ENCODE measurements at places on chromosomes 6 and 20.

- H3K4me3 ChIP-seq = no peak overlapping the region
- H3K36me3 ChIP-seq = no peaks in the 10 kb centered on the region
- no peak for DNase-seq
- no peak overlapping the region for H3K27ac ChIP-seq
- no peaks in the 10 kb centered on the region for H3K4me1 ChIP-seq
These were observed 131.6 kb downstream of the DST start for GRCh38 chr6:56510984-56511531.

DNA sequence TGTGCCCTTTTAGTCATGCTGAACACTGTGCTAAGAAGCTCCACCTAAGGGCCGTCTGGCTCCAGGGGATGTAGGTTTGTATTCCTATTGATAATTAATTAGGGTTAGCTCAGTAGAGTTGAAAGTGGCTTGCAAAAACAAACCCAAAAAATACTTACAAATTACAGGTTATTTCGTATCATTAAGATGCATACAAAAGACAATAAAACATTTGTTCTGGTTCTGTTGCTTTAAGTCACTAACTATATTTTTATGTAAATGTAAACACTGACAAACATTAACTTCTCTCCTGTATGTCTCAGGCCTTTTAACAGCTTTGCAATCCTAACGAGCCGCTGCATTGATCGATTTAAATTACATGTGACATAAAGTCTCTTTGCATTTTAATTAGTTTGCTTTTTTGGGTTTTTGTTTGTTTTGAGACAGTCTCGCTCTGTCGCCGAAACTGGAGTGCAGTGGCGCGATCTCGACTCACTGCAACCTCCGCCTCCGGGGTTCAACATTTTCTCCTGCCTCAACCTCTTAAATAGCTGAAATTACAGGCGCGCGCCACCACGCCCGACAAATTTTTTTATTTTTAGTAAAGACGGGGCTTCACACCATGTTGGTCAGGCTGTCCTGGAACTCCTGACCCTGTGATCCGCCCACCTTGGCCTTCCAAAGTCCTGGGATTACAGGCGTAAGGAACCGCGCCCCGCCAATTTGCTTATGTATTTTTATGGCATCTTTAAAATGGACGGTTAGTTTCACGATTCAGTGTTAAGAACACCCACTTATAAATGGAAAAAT is 110.9 kb downstream of the HFE start:
- H3K4me1 ChIP-seq = peaks cover 31% of the 10 kb centered on the region
- H3K4me3 ChIP-seq = peak overlapping the region; percentile 99
- H3K27ac ChIP-seq = peak overlapping the region; percentile 96
- H3K36me3 ChIP-seq = no peaks in the 10 kb centered on the region

DNA sequence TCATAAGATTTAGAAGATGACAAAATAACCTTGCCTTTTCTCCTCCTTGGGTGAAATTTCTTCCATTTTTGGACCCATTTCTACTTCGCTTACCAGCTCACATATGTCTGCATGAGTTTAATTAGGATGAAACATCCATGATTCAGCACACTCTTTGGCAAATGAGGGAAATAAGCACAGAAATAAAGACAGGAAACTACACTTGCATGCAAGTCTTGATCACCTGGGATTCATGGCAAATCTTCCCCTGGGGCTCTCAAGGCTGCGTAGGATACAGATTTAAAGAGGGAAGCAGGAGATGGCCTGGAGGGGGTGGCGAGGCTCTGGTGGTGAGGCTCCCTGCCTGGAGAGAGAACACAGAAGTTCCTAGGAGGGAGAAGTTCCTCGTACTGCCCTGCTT is 147.8 kb downstream of the EDN3 start:
- H3K4me1 ChIP-seq = no peaks in the 10 kb centered on the region
- no peak overlapping the region for H3K4me3 ChIP-seq
- H3K36me3 ChIP-seq = no peaks in the 10 kb centered on the region
- H3K27ac ChIP-seq = no peak overlapping the region

GRCh38 chr20:49877386-49877921 is 37.9 kb downstream of the SPATA2 start:
- H3K27ac ChIP-seq = no peak overlapping the region
- H3K27me3 ChIP-seq = no peaks in the 10 kb centered on the region
- no peak overlapping the region for H3K4me3 ChIP-seq
- no peak for DNase-seq

DNA sequence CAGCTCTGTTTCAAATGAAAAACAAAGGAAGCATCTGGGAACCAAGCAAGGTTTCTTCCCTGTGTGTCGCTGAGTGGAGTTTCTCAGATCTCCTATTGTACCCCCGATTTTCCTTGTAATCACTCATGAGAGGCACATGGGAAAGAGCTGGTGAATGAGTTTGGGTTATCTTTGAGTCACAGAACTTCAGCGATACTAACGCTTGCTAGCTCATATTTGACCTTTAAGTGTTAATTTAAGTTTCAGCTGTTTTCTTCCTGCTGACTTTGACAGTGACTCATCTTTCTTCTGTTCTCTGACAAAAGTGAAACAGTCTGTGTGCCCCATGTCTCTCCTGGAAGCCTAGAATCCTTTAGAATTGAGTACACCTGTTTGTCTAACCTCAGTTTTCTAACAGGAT is 261.1 kb upstream of the RGS17 start:
- no peak overlapping the region for H3K4me3 ChIP-seq
- H3K27me3 ChIP-seq = no peaks in the 10 kb centered on the region
- no peak overlapping the region for H3K27ac ChIP-seq
- H3K4me1 ChIP-seq = no peaks in the 10 kb centered on the region
- no peak for DNase-seq

GRCh38 chr6:56223995-56224394 is 23.4 kb downstream of the COL21A1 start:
- H3K27ac ChIP-seq = no peak overlapping the region
- H3K4me1 ChIP-seq = no peaks in the 10 kb centered on the region
- no peaks in the 10 kb centered on the region for H3K36me3 ChIP-seq
- no peak for DNase-seq
- no peak overlapping the region for H3K4me3 ChIP-seq
